ENCODE measurements at places on chromosomes 5 and 9.

DNA sequence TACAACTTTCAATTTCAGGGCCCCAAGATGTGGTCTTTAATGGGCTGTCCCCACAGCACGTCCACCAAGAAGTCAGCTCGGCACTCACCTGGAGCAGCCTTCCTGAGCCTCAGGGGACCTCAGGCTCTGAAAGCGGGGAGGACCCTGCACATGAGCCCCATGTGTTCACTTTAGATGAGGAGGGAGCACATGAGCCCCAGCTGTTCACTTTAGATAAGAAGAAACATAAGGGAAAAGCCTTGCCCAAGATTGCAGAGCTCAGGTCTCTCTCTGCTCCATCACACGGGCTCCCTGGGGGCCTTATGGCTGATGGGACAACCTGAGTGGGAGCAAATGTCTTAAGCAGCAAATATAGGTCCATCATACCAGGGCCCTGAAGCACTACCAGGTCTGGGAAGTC lies 56.4 kb downstream of the NIPSNAP3B start:
- no peak for DNase-seq

- DNase-seq: no peak
Measured at GRCh38 chr5:3740546-3741373, 145.1 kb downstream of the IRX1 start.

GRCh38 chr9:69191231-69191630 lies 17.2 kb downstream of the TJP2 start:
- no peak for DNase-seq

DNA sequence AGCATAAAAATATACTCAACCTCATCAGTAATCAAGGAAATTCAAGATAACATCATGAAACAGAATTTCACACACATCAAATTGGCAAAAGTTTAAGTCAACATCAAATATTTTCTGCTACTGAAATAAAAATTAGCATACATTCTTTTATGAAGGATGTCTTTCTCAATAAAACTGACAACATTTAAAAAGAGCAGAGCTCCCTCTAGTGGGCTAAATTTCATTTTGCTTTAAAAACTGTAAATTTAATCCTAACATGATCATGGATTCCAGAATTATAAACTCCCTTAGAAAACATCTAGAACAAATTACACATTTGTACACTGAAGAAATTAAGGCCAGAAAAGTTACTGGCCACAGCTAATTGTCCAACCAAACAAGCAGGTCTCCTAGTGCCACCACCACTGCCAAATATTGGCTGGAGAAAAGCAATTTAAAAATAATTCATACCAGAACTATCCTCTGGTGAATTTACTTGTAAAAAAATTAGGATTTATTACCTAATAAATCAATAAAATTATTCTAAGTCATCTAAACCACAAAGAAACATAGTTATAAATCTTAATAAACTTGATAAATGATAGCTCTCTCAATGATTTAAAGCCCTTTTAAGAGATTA lies 31.2 kb downstream of the DEPDC1B start:
- DNase-seq: no peak

DNA sequence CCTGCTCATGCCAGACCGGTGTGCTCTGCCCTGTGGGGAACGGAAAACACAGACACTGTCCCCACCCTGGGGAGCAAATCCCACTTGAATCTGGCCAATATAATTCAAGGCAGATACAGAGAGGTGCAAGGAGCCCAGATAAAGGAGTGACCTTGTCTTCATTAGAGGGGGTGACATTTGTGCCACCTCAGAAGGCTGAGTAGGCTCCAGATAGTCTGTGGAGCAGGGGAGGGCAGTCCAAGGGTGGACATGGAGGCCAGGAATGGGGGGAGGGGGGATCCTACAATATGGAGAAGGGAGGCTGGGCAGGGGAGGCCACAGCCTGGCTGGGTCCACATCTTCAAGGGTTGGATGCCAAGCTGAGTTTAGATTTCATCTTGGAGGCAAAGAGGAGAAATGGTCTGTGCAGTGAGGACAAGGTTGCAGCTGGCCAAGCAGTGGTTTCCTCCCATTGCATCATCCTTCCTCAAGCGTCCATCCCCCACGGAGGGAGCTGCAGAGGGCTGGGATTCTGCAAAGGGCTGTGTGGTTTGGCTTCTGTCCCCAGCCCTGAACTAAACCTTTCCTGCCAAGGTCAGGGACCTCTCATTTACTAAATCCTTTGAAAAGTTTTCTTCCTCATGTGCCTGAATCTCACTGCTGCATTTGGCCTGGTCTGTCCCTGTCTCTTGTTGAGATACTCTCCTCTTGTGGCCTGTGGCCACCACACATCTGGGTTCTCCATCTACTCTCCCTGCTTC lies 60.1 kb downstream of the GALNT12 start:
- DNase-seq: no peak

- no peak for DNase-seq
Measured at GRCh38 chr9:108104991-108105390, 615.4 kb upstream of the KLF4 start.

DNA sequence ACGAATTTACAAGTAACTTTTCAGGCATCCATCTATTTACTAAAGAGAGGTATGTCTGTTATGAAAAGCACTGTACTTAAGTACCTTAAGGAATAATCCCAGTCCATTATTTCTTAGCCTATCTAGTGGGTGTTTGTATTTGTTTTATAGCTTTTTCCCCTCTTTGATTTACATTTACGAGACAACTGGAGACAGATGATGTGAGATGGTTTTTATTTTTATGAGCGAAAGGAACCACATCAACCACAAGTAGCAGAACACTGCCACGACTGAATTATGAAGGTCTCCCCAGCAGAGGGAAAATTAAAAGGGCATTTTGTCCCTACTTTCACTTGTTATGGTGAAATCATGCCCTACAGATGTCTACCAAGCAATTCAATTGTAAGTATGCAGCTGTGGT lies 357.8 kb downstream of the NFIB start:
- DNase-seq: no peak

DNA sequence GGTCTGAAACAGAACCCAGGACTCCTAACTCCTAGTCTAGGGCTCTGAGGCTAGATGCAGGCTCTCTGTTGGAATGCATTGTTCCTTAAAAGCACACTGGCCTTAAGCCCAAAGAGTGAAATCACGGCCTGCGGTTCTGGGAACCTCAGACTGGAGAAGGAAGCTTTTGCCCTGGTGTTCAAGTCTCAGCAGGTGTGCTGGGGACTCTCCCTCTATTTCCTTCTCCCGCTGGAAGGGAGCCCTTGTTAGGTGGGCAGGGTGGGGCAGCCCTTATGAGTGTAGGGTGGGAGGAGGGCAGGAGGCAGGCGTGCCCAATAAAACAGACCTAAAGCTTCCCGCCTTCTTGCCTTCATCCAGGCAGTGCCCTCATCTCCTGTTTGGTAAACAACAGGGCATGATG lies 1.8 kb upstream of the PPARGC1B start:
- DNase-seq: no peak

- no peak for DNase-seq
Measured at GRCh38 chr5:169169783-169170182, 131.2 kb downstream of the SLIT3 start.

DNA sequence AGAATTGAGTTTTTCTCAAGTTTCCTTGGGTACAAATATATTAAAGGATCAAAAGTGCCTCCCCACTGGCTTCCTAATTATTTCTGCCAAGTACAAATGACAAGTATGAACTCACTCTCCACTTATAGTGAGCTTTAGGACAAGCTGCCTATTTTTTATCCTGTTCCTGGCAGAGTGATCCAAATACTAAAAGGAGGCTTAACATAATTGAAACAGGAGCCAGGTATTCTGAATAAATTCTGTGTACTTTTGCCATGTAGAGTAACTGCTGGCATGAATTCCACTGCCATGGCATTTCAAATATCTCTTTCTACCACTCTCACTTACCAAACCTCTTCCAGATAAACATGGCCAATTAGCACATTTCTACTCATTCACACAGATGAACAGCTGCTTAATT lies 171.1 kb downstream of the EPB41L4A start:
- DNase-seq: no peak

GRCh38 chr9:277601-278295 lies 63.1 kb downstream of the DOCK8 start:
- DNase-seq: no peak

GRCh38 chr5:141647242-141647641 lies 4.0 kb downstream of the FCHSD1 start:
- DNase-seq: no peak

GRCh38 chr9:70935856-70936255 lies 185.6 kb downstream of the TRPM3 start:
- no peak for DNase-seq

DNA sequence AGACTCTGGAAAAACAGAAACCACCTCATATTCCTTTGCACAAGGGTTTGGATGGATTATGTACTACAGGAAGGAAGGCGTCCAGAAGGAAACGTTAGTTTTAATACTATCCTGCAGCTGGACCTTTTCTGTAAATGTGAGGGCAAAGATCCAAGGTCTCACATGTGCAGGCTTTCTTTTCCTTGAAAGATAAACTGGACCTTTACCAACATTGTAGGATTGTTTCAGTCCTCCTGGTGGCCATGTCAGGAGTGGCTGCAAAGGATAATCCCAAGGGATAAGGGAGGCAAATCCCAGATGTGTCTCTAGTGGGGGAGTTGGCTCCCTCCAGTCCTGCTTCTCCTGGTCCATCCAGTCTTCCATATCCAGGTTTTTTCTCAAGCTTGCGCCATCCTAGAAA lies 397.5 kb downstream of the HTR1A start:
- no peak for DNase-seq

DNA sequence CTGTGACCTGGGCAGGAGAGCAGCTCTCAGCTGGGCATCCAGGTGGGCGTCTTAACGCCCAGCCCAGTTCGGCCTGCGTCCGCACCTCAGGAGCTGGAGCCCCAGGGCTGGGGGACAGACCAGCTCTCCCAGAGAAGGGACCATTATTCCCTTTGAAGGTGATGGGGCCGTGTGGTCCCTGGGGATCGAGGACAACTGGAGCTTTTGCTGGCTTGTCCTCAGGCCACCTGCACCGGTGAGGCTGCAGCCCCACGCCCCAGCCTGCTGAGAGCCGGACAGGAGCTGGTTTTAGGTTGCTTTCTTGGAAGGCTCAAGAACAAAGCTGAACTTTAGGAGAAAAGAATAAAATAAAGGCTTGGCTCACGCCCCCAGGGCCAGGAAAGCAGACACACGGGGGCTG lies 40.9 kb downstream of the NACC2 start:
- no peak for DNase-seq

DNA sequence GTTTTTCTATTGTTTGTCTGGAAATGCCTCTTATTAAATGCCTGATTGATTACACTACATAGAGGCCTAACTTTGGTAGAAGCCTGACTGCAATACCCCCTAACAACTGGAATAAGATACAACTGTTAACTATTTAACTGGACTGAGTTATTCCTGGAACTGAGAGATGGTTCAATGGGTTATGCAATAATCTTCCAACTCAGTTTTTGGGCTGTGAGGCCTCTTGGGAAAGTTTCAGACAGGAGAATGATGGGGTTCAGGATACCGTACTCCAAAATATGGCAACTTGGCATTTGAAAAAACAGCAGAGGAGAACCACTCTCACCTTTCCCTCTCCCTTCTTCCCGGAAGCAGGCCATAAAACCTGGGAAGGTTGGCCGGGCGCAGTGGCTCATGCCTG lies 19.2 kb upstream of the PCDH1 start:
- no peak for DNase-seq

GRCh38 chr9:115445655-115446054 lies 327.7 kb upstream of the TNC start:
- DNase-seq: no peak

DNA sequence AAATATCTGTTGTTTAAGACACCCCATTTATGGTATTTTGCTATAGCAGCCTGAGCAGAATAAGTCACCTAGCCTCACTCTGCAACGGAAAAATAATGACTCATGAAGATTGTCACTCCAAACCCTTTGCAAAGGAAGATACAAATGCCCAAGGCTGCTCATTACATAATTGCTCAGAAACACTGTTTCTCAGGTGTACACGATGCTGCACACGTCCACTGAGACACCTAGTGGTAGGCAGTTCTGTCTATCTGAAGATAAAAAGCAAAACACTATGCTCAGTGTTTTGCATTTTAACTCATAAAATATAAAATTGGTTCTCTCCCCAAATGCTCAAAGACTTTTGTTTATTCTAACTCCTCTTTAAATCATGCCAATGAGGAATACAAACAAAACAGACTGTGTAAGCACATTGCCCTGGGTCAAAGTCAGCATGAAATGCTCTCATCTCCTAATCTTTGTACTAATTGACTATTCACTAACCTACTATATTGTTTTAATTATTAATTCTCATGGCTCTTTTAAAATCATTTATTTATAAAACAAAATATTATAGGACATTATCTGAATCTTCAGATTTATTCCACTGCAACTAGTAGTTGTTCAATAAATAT lies 7.7 kb upstream of the TSLP start:
- DNase-seq: no peak

DNA sequence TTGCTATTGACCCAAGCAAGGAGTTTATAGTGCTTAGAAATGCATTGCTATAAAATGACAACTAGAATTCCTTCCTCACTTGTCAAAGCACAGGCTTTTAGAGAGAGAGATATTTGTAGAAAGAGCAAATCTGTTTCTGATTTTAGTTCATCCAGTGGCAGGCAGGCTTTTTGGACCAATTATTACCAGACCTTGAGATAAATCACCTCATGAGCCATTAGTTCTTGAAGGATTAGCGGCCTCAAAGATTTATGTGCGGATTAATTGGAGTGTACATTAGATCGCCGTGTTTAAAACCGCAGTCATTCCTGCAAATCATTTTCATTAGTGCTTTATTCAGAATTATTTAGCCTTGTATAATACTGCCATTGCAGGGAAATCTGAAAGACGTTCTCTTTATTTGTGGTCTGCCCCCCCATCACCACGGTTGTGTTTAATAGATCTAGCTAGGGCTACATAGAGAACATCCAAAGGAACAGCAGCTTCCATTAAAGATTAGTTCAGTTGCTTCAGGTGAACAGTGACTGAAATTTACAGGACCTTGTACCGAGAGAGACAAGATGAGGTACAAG lies 28.8 kb upstream of the TJP2 start:
- DNase-seq: no peak

GRCh38 chr5:127040796-127041520 lies 10.6 kb upstream of the MARCHF3 start:
- no peak for DNase-seq

- no peak for DNase-seq
Measured at GRCh38 chr9:104780796-104781395, 17.0 kb downstream of the NIPSNAP3B start.

GRCh38 chr9:135592625-135593024 lies 31.1 kb downstream of the PAEP start:
- no peak for DNase-seq

- DNase-seq: no peak
Measured at GRCh38 chr5:134141331-134142050, 27.0 kb downstream of the TCF7 start.

DNA sequence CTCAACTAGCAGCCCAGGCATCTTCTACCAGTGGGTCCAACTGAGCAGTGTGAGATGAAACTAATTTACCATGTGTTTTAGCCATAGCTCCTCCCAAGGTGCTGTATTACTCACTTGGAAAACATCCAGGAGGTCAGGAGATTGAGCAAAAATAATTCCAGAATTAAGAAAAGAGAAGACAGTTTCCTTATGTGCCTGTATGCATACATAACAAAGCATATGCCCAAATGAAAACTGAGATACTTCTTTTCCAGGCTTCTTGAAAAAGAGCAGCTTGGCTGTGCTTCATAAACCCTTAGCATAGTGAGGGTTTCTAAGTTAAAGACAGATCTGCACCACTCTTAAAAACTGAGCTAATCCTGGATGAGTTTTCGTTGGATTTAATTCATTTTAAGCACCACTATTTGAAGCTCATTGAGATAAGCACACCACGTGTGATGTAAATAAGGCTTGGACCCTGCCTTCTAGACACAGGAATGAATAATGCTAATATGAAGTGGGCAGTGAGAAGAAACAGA lies 119.4 kb downstream of the ADAMTS12 start:
- no peak for DNase-seq

- DNase-seq: peak; percentile 82
Measured at GRCh38 chr5:177592010-177592834, at the start of gene TMED9. Gene TMED9, plus strand, starts transcription at chr5:177592203. Its CDS starts 12 bp downstream, at chr5:177592215.
